ENCODE measurements at places on chromosomes 3 and 15.

GRCh38 chr3:16529264-16529663 lies 15.8 kb upstream of the RFTN1 start:
- DNase-seq, result no peak

GRCh38 chr15:81959196-81959595 lies 86.6 kb downstream of the MEX3B start:
- no peak for DNase-seq

DNA sequence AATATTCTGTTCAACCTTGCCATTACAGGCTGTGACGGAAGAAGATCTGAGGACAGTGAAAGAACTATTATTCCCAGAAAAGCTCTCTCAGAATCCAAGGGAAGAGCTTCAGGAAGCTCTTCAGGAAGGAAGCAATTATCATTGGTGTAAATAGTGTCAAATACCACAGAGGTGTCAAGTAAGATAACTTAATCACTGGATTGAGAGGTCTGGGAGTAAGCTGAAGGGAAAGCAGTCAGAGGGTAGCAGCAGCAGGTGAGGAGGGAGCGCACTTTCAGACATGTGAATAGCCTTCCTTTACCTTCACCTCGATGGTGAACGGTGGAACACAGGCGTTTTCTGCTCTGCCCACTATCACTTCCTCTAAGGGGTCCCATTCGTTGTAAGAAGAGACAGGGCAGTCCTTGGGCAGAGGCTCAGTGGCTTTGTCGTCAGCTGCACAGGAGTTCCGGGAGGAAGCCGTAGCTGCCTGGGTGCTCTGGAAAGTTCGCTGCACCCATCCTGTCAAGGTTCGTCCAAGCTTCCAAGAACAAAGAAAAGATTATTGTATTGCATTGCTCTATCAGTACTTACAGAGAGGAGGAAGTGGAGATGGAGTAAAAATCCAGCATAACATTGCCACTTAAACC lies 1.9 kb downstream of the GATM start:
- no peak for DNase-seq

GRCh38 chr15:66775127-66776105 lies 73.4 kb downstream of the SMAD6 start:
- DNase-seq, result no peak

DNA sequence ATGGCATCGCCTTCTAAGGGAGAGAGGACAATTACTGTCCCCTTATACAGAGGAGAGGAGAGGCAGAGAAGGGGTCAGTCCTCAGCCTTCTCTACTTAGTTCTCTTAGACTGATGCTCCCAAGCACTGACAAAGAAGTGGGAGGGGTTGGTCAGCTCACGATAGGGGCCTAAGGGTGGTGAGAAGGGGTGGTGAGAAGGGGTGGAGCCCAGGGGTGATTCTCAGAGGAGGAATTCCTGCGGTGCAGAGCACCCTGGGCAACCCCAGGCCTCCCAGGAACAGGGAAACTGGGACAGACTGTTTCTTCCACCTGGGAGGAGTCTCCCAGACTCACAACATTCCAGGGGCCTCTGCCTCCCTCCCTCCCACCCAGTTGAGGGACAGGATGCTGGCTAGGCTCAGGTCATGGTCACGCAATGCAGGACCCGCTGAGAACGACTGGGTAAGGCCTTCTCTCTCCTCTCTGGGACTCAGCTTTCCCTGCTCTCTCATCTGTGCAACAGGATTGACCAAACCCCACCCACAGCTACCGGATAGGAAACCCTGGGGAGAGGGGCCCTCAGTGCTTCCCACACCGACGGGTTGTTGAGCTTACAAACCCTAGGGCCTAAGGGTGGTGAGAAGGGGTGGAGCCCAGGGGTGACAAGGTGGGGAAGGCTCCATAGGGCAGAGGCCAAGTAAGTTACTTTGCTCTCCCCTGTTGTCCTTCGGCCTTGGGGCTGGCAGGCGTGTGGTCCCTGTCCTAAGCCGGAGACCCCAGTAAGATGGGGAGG lies 1.5 kb downstream of the TPRA1 start:
- DNase-seq, result no peak

GRCh38 chr15:69074001-69074842 lies 59.7 kb downstream of the NOX5 start:
- no peak for DNase-seq

- DNase-seq, result no peak
Measured at GRCh38 chr15:31503758-31504461, 177.3 kb downstream of the KLF13 start.

GRCh38 chr3:109072194-109072593 lies 45.7 kb downstream of the MORC1 start:
- no peak for DNase-seq

GRCh38 chr15:66132251-66132816 lies 121.2 kb downstream of the MEGF11 start:
- no peak for DNase-seq

GRCh38 chr15:71273731-71274447 lies 158.6 kb downstream of the THSD4 start:
- DNase-seq, result no peak

GRCh38 chr3:100457811-100458210 lies 34.6 kb upstream of the TMEM45A start:
- DNase-seq, result no peak
